ENCODE measurements at places on chromosomes 3 and 15.
A peak's percentile ranks its signal among the peaks of the same experiment; 100 is the strongest.

DNA sequence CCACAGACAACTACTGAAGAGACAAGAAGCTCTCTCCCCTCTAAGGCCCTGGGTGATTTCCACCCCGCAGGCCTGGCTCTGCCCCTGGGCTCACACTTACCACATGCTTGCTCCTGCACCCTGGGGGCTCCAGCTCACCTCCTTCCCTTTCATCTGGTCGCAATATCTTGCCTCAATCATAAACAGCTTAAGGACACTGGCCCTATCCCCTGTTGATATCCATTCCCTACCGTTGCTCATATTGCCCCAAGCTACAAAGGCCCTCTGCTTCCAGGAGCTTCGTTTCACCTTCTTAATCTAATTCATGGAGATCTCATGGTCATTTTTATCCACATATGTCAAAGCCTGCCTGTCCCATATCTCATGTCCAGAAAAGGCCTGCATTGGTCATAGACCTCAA is 46.0 kb upstream of the TSEN2 start:
- no peak for DNase-seq

DNA sequence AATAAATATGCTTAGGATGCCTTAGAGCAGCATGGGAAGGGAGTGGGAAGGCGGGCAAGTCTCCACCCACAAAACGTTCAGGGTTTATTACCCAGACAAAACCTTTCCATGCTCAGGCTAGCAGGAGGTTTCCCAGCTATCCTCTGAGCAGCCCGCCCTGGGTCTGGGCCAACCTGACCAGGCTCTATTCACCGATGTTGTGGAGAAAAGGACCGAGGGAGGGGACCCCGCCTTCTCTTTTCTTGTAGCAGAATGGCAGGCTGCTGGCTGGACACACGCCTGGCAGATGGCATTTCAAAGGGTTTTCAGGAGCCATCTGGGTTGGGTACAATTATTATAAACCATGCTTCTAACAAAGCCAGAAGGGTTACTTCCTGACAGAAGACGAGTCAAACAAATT is 540.9 kb downstream of the MAGI1 start:
- DNase-seq = no peak

DNA sequence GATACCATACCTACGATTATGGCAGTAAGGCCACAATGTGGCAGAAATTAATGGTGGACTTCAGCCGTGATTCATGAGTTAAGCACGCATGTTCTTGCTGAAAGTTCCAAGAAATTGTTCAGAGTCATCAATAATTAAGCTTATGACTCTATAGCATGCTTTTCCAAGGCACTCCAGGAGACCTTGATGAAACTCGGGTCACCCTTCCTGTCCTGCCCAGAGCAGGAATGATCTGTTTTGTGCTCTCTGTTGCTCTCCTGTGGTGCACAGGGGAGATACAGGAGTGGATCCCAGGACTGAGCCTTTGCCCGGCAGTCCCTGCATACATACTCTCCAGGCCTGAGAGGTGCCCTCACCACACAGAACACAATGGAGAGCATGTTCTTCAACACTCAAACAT is 141.6 kb upstream of the SLC2A2 start:
- DNase-seq = no peak

DNA sequence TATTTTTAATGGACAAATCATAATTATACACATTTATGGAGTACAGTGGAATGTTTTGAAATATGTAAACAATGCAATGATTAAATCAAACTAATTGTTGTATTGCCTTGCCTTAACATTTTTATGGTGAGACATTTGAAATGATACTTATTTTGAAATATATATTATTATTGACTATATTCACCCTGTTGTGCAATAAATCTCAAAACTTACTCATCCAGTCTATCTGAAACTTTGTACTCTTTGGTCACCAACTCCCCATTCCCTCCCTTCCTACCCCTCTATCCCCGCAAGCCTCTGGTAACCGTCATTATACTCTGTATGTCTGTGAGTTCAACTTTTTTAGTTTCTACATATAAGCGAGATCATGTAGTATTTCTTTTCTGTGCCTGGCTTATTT is 74.7 kb upstream of the GOLGA6B start:
- DNase-seq = no peak

DNA sequence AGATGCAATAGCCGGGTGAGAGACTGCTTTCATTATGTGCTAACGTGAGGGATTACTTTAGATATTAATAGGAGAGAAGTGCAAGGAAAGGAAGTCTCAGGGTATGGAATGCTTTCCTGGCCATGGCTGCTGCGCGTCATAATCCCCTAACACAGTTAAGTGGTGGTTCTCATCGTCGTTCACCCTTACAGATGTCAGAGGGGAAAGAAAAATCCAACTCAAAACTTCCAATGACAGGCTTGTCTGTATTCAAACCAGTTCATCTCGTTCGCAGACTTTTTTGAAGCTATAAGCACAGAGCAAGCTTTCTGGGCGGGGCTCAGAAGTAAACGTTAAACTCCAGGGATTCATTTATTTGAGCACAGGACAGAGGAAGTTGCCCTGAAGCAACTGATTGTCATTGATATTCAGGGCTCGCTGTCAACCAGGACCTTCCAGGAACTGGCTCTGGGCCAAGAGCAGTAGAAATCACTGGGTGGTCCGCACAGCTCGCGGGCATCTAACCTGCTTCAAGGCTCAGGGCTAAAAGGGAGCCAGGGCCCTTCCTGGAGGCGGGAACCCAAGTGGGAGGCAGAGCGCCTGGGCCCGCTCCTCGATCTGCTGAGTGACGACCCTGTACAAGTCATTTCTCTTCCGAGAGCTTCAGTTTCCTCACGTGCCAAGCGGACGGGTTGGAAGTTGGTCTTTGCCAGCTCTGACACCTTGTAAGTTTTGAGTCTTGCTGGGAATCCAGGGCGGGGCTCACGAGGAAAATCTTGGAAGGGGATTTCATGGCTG is 1.1 kb upstream of the LPP start:
- DNase-seq = peak; percentile 52
